ENCODE measurements at places on chromosomes 6 and 20. TPM values are rescaled to one million over a fixed set of nuclear protein-coding genes. Genes with fewer than 3 reads are reported as not detected.

GRCh38 chr20:15976047-15976736 lies 597.1 kb downstream of the KIF16B start:
- DNase-seq, result no peak

The NPBWR2 gene
- total RNA-seq, result not detected

GRCh38 chr20:2507875-2508630 lies 662 bp downstream of the ZNF343 start:
- peak; percentile 13 for DNase-seq

The SAMD10 gene
- total RNA-seq, result 1.1 TPM

DNA sequence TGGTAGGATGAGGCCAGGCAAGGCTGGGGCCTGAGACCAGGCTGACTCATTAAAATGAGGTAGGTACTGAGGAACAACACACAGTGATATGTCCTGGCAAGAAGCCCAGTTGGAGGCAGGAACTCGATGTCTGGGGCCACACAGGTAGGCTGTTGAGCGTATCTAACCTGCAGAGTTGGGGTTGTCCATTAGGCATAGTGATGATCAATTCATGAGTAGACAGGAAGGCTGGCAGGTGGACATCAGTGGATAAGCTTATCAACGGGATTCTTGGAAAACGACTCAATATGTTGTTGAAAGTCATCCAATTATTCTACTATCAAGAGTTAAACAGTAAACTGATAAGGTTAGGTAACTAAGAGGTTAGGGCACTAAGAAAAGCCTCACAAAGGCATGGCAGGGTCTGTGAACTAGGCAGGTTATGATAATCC lies 193.2 kb upstream of the COL21A1 start:
- no peak for DNase-seq

DNA sequence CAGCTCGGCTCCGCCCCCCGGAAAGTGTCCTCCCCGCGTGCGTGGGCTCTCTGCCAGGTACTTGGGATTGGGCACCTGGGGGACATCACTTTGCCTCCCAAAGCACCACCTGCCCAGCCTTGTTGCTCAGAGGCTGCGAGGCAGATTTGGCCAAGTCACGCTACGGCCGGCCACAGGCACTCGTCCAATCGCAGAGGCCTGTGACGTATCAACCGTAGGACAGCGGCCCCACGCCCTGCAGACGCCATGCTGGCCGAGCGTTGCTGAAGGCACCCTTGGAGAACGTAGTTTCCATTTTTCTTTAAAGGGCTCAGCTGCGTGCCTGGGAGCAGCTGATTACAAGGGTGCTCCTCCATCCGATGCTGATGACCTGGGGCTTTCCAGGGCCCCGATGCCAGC lies 3.1 kb downstream of the NTSR1 start:
- no peak for DNase-seq

GRCh38 chr6:53746442-53747103 lies 48.2 kb upstream of the LRRC1 start:
- no peak for DNase-seq

DNA sequence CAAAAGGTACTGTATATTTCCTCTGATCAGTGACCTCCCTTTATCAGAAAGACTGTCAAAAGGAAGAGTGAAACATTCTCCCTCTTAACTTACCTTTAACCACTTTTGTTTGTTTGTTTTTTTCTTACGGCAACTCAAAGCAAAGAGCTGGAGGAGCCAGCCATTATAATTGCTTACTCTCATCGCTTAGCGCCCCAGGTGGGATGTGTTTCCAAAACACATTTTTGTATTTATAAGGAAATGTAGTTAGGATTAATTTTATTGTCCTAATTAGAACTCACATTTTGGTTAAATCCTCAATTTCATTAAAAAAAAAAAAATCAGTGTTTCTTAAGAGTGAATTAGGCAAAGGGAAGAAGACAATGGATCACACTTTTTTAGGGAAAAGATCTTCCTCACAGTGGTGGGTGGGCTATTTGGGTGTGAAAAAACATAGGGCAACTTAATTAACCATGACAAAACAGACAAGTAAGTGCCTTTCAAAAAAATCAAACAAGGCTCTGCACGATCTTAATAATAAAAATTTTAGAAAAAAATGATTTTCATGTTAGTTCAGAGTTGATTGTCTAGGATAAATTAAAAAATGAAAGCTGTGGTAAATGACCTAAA lies 1.2 kb upstream of the PHACTR2 start:
- DNase-seq, result no peak

GRCh38 chr20:59015812-59016711 lies 3.2 kb upstream of the TUBB1 start:
- no peak for DNase-seq
